ENCODE measurements at places on chromosomes 4 and X.

DNA sequence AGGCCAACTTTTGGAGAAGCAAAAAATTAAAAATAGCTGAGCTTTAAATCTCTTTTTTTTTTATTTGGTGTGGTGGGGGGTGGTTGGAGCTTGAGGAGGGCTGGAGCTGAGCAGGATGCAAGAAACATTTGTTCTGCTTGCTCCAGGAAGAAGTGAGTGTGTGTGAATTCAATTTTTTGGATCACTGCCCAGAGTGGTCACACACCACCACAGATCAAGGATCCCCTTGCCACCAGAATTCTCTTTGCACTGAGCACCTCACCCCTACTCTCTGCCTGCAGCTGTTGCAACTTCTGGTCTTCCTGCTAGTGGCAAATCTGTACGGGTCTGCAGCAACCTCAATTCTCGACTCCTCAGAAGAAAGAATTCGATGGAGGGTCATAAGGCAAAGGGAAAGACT, 19.9 kb upstream of the PLP1 start:
- no peak for DNase-seq

- DNase-seq = no peak
Observed at GRCh38 chr4:85929961-85930665, 429.7 kb downstream of the MAPK10 start.

DNA sequence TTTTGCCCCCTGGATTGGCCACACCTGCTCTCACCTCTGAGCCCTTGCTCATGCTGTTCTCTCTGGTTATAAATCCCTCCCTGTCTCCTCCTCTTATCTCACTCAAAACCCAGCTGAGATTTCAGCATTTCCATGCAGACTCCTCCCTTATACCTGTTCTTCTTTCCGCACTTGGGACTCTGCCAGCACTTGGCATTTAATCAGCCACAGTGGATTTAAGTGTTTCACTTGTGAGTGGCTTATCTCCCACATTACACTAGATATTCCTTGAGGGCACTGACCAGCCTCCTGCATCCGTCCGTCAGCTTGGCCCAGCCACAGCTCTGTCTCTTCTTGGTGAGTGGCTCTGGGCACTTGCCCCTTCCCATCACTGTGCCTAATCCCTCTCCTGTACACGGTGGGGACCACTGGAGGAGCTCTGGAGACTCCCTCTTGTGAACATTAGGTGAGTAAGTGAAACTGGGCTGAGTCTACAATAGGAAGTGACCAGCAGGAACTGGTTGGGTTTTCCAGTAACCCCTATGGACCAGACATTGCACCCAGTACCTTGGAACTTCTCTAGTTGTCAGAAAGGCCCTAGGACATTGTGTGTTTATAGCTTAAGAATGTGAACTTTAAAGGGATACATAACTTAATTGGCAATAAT, 19.9 kb downstream of the FGFBP1 start:
- no peak for DNase-seq

- no peak for DNase-seq
Observed at GRCh38 chr4:128566693-128567092, 242.8 kb upstream of the JADE1 start.

DNA sequence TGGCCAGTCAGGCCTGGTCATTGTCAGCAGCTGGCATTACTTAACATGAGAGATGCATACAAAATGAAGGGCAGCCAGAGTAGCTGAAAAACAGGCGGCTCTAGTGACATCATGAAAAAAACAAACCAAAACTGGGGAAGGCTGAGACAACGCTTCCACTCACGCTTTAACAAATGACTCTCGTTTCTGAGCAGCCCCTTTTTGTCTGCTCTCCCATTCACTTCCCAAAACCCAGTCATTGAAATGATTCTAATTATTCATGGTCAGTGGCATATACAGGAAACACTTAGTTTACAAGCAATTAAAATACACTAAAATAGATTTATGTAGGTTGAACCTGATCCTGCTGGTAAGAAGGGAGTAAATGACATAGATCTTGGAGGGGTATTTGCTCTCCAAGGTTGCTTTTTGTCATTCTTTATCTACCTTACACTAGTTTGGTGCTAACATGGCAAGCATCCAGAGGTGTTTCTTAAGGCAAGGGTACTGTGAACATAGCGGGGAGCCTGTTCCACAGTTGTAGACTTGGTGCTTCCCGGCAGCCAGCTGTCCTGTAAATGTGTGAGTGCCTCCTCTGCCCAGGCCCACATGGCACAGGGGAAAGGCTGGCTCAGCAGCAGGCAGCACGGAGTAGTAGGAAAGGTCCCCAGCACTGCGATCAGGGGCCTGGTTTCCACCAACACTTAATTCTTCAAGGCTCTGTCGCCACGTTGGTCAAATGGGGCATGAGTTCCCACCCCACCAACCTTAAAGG, 61.2 kb upstream of the CITED1 start:
- DNase-seq = no peak

DNA sequence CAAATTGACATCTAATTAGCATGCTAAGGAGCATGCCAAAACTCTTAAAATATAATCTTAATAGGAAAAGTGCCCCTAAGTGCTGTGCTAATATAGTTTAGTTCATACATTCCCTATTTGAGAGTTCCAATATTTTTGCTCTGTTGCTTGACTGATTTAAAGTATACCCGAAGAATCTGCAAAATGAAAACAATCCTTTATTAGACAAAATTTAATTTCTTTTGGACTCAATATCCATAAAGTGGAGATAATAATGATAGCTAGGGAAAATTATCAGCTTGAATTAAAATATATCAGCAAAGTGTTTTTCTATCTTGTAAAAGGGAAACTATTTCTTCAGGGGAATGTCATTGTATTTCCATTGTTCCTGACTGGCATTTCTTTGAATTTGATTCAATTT, 196.0 kb upstream of the NPY2R start:
- DNase-seq = no peak

- DNase-seq = no peak
Observed at GRCh38 chrX:150972450-150972849, 10.7 kb upstream of the HMGB3 start.

DNA sequence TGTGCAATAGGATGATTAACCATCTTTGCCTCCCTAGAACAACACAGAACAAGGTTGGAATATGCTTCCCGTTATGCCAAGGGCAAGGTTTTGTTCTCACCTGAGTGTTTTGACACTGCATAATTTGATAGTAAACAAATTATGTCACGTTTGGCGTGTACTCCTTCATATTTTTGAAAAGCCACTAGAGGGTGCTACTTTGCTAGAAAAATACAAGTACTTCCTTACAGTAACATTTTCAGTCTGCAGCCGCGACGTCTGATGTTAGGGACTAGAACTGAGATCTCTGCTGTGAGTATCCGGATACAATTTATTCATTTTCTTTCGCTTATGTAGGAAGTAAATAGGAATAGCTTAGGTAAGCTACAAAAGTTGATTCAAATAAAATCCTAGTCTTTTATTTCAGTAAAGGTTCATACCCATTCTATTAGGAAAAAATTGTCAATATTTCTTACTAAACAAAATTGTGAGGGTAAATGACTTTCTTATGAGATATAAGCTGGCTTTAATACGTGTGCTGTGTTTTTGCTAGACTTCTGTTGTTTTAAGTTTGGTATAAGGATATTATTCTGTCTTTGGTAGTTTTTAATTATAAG, 181.1 kb upstream of the WDFY3 start:
- DNase-seq = no peak

DNA sequence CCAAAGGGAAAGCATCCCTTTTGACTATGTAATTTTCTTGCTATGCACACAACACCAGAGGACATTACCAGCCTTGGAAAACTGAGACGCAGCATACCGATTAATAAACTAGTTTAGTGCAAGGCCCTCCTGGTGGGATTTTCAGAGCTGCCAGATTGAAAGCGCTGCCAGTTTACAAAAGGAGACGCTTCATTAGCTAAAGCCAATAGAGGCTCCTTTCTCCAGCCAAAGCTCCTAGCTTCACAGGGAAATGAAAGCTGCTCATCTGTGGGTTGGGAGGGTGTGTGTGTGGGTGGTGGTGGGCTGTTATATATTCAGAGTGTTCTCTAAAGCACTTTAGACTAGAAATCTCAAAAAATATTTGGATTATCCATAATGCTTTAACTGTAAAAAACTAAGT, 32.4 kb downstream of the SPANXN4 start:
- no peak for DNase-seq

- DNase-seq = no peak
Observed at GRCh38 chr4:130545171-130545570, 1449.2 kb downstream of the C4orf33 start.

GRCh38 chrX:40169193-40170101, 71.7 kb upstream of the BCOR start:
- peak; percentile 62 for DNase-seq

GRCh38 chrX:50168241-50168687, 32.5 kb downstream of the AKAP4 start:
- no peak for DNase-seq

DNA sequence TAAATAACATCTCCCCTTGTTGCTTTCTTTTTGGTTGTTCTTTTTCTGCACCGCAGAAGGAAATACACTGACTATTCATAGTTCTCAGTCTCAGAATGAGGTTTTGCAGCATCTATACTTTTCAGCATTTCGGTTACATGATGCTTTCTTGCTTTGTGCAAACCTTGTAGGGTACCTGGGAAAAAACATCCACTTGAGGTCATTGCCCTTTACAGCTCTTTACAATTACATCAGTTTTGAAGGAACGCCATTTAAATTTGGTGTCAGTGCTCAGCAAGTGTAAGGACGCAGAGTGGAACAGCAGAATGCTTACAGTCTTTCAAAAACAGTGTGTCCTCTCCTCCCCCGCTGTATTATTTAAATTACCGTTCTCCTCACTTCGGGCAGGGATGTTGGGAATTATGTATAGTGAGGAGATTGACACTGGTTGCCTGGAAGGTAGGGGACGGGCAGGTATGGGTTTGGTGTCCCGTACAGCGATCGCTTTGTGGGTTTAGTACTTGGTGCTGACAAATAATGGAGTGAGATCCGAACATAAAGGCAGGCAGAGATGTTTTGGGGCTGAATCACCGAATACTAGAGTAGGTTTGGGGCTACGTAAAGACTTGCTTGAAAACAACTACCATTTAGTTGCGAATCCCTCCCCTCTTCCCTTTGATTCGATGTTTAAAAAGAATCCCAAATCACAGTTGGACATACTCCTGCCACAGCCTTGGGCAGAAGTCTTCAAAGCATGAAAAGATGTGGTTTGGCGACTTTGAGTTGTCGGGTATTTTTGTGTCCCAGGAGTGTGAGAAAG, 2.0 kb upstream of the NKX3-2 start:
- DNase-seq = no peak

- no peak for DNase-seq
Observed at GRCh38 chr4:148052448-148052847, 320.6 kb downstream of the ARHGAP10 start.

- no peak for DNase-seq
Observed at GRCh38 chr4:173217727-173218126, 49.1 kb downstream of the GALNT7 start.

- DNase-seq = no peak
Observed at GRCh38 chrX:153969125-153969903, 2.3 kb downstream of the HCFC1 start.

DNA sequence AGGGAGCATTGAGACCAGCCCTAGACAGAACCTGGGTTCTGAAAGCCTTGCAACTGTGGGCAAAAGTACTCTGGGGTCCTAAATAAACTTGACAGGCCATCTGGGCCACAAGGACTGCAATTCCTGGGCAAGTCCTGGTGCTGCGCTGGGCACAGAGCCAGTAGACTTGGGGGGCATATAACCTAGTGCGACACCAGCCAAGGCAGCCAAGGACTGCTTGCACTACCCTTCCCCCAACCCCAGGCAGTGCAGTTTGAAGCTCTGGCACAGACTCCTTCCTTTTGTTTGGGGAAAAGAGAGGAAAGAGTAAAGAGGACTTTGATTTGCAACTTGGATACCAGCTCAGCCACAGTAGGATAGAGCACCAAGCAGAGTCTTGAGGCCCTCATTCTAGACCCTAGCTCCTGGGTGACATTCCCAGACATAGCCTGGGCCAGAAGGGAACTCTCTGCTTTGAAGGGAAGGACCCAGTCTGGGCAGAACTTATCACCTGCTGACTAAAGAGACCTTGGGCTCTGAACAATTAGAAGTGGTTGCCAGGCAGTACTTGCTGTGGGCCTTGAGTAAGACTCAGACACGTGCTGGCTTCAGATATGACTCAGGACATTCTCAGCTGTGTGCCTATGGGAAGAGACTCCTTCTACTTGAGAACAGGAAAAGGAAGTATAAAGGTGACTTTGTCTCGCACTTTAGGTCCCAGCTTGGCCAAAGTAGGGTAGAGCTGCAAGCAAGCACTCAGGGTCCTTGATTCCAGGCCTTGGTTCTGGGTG, 522.8 kb downstream of the GLUD2 start:
- no peak for DNase-seq

GRCh38 chr4:76997077-76997476, 47.5 kb downstream of the SEPTIN11 start:
- no peak for DNase-seq

- no peak for DNase-seq
Observed at GRCh38 chr4:189502841-189503435, 437.7 kb upstream of the FRG1 start.

DNA sequence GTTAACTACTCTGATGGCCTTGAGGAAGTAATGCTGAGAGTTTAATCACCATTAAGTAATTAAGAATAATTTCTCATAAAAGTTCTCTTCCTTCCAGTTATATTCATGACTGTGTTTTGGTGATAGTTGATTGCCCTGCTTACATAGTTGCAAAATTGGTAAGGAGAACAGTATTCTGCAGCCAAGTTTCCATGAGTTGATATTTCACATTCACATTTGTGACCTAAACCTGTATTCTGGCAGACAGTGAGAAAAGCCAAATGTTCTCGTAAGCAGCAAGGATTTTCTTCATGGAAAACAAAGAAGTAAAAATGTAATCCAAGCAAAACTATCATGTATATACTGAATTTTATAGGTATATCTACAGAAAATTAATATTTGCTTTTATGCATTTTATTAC, 187.8 kb upstream of the NUDT6 start:
- DNase-seq = no peak

DNA sequence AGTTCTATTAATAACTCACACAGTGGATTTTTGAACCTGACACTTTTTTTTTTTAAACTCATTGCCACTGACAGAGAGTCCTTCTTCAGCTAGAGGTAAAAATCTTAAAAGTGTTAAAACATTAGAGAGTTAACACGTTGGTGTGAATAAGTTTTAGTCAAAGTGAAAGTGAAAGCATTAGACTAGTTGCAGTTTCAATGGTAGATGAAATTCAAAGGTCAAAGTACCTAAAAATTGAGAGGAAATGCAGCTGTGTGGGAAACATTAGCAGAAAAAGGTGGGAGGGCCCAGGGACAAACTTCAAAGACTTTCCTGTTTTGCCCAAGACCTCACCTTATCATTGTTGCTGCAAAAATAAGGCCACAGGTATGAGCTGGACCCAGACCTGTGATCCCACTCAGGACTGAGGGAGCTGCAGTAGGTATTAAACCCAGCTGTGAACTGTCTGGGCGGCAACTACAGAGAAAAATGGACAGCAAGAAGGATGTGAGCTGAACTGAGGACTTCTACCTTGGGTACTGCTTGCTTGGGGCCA, 17.6 kb upstream of the GABRA4 start:
- DNase-seq = no peak

- no peak for DNase-seq
Observed at GRCh38 chrX:135595543-135595942, 75.1 kb downstream of the INTS6L start.

GRCh38 chrX:45845142-45845541, 644.5 kb upstream of the DIPK2B start:
- DNase-seq = no peak

GRCh38 chr4:139419388-139419914, 34.5 kb upstream of the RAB33B start:
- no peak for DNase-seq

Measured in stimulated activated CD4-positive, alpha-beta T cell treated with anti-CD3 and anti-CD28 coated beads, Interleukin-1b, Interleukin-23, amount 100 ng/mL, for 1 hour (primary cell).